Midbrain (tissue), 1 donor: ENCODE measurements at places on chromosomes 7 and 10.
A peak's percentile ranks its signal among the peaks of the same experiment; 100 is the strongest.

DNA sequence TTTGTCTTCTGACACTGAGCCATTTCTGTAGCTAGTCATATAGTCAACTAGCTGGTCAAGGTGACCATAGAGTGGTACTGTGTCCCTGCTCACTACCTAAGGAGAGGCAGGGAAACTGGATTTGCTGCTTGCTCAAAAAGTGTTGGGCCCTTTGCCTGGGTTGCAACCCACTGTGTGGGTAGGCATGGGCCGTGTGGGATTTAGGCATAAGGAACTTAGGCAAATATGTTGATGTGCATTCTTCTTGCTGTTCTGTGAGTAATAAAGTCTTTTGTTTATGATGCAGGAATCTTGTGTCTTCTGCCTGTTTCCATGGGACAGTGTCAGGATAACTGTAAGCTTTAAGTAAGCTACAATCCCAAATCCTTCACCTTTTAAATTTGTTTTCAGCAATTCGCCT lies 23.1 kb upstream of the TCTN3 start:
- DNase-seq, result no peak

DNA sequence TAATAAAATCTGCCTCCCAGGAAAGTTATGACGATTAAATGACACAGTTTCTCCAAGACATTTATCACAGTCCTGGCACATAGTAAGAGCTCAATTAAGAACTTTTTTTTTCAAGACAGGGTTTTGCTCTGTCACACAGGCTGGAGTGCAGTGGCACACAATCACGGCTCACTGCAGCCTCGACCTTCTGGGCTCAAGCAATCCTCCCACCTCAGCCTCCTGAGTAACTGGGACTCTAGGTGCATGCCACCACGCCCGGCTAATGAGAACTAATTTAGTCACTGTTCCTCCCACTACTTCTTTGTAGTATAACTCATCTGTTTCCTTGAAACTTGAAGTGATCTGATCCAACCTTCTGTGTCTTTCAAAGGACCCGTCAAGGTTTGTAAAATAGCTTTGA lies 42.2 kb upstream of the MXI1 start:
- no peak for DNase-seq

GRCh38 chr7:128235471-128235870 lies 5.6 kb upstream of the LEP start:
- peak; percentile 2 for DNase-seq

GRCh38 chr10:110860576-110861241 lies 11.0 kb upstream of the PDCD4 start:
- no peak for DNase-seq

DNA sequence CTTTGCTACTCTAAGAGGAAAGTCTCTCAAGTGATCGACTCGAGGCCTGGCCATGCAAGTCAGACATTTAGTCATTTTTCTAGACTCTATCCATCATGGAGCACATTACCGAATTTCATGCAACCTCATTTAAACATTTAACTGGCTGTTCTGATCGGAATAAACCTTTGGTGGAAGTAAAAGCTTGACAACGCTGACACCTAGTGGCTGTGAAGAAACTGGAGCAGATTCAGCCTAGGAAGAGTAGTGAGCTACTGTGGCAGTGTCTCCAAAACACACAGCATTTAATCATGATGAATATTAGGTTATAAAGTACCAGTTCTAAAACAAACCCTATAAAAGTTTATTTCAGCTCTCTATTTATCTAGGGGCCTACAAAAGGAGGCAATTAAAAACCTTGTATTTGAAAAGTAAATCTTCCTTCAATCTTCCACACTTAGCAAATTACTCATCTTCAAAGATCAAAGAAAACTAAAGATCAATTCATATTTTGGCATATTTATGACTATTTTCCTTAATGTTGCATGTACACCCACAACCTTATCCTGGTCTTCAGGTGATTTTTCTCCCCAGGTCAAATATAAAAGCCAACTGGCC lies 175.0 kb downstream of the CTNNA3 start:
- peak; percentile 79 for DNase-seq

DNA sequence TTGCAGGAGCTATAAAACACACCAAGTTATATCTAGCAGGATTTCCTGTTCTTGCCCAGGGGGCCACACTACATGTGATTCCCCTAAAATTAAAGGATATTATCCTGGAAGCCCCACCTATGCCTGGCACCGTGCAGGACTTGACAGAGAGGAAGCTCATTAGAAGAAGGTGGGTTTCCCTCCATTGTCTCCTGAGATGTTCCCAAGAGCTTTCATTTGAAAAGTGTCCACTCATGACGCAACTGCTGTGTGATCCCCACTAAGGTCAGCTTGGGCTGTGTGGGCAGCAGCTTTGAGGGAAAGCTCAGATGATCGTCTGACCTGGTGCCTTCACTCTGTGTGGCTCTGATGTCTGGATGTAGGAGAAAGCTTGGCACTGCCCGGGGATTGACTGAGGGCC lies 53.5 kb downstream of the RAMP3 start:
- DNase-seq, result no peak

DNA sequence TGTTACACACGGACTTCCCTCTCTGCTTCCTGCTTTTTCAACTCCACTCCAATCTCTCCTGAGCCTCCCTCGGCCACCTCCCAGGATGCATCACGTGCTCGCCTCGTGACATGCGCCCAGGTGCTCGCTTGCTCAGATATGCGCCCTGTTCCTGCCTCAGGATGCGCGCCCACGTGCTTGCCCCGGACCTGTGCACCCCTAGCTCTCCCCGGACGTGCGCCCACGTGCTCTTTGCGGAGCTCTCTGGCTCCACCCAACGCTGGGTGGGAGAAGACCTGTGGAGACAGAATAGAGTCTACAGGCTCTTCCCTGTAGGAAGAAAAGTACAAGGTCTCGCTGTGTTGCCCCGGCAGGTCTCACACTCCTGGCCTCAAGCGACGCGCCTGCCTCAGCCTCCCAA lies 23.1 kb downstream of the PARD3 start:
- no peak for DNase-seq

GRCh38 chr10:12484002-12484918 lies 134.9 kb downstream of the CAMK1D start:
- DNase-seq, result no peak

- DNase-seq, result no peak
Measured at GRCh38 chr10:103232131-103232673, 13.5 kb upstream of the RPEL1 start.

DNA sequence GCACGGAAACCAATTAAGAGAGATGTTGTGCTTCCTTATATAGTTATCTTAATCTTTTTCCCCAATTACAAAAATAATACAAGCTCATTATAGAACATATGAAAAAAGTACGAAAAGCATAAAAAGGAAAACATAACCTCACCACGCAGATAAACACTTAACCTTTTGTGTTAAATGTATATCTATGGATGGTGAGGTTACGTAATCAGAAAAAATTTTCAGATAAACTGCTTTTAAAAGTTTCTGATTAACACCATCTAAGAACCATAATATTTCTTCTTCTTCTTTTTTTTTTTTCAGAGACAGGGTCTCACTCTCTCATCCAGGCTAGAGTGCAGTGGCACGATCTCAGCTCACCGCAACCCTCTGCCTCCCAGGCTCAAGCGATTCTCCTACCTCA lies 49.2 kb upstream of the SPOCK2 start:
- DNase-seq, result no peak

DNA sequence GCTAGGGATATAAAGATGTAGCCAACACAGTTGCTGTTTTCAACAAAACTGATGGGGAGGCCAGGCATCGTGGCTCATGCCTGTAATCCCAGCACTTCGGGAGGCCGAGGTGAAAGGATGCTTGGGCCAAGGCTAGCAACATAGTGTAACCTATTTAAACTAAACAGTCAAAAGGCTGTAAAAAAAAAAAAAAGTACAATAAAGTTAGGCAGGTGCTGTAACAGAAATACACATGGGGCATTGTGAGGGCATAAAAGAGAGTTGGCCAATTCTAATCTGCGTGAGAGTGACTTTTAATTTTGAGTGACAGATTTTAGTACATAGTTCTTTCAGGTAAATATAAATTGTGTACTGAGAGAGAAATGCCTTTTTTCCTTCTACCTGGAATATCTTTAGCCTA lies 6.2 kb downstream of the XRCC2 start:
- DNase-seq, result no peak

DNA sequence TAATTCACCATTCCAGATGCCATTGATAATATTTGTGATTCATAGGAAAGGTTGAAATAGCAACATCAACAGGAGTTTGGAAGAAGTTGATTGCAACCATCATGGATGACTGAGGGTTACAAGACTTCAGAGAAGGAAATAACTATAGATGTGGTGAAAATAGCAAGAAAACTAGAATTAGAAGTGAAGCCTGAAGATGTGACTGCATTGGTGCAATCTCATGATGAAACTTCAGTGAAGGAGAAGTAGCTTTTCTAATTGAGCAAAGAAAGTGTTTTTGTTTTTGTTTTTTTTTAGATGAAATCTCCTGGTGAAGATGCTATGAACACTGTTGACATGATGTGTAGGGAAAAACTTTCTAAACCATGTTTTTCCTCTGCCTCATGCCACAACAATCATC lies 18.7 kb upstream of the CD36 start:
- no peak for DNase-seq

DNA sequence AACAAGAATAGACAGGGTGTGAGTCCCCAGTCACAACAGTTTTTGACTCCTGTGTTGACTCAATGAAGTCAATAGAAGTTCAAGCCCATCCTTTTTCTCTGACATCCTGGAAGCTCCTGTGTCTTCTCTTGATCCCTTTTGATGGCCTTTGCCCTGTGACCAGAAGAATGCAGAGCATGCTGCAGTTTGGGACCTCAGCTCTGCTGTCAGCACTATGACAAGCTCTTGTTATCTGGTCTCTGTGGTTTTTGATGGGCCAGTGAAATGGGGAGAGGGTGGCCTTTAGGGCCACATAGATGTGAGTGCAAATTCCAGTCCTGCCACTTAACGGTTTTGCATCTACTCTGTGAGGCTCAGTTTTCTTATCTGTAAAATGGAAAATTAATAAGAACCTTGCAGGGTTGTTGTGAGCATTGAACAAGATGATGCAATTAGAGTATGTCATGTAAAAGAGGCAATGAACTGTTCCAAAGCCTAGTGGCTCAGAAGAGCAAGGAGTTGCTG lies 102.4 kb upstream of the IKZF1 start:
- no peak for DNase-seq

DNA sequence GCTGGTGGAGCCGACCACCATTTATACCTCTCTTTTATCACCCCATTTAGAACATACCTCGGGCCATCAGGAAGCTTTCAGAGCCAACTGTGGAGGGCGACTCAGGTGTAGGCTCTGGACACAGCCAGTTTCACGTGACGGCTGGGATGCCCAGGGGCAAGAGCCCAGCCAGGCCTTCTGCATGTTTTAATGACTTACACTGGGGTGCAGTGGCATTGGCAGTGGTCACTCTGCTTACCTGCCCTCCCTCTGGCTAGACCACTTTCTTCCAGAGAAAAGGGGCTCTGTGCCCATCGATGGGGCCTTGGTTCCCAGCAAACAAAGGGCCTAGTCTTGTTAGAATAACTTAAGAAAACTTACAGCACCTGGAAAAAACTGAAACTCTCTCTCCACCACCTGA lies 50.0 kb downstream of the PNLIPRP2 start:
- no peak for DNase-seq

DNA sequence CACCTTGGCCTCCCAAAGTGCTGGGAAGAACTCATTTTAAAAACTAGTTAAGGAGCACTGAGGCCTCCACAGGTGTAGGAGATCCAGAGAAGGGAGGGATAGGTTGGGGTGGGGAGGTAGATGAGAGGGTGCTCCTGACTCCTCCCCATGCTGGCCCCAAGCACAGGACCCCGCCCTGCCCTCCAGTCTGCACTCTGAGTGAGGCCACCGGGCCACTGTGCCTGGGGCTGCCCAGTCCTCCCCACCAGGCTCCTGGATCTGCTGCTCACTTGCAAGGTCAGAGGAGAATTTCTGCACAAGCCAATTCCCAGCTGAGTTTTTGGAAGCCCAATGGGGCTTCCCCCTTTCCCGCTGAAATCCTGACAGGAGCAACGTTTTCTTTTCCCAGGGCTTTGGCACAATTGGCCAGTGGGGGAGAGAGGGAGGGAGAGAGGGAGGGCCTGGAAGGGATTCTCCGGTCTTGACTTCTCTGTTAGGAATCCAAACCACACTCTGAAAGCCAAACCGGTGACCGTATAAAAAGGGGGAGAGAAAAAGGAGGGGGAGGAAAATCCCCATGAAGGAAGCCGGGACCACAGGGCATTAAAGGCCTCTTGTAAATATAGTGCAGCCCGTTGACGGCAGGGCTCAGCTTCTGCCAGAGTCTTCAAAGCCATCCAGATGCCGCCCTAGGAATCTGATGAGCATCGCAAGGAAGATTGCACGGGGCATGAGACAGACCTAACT lies 116.2 kb downstream of the SH3PXD2A start:
- DNase-seq, result peak; percentile 26

- DNase-seq, result no peak
Measured at GRCh38 chr7:51263631-51264484, 52.8 kb downstream of the COBL start.

GRCh38 chr10:113441686-113442270 lies 111.1 kb upstream of the HABP2 start:
- DNase-seq, result no peak

GRCh38 chr7:87202208-87202607 lies 17.3 kb downstream of the TMEM243 start:
- DNase-seq, result no peak

DNA sequence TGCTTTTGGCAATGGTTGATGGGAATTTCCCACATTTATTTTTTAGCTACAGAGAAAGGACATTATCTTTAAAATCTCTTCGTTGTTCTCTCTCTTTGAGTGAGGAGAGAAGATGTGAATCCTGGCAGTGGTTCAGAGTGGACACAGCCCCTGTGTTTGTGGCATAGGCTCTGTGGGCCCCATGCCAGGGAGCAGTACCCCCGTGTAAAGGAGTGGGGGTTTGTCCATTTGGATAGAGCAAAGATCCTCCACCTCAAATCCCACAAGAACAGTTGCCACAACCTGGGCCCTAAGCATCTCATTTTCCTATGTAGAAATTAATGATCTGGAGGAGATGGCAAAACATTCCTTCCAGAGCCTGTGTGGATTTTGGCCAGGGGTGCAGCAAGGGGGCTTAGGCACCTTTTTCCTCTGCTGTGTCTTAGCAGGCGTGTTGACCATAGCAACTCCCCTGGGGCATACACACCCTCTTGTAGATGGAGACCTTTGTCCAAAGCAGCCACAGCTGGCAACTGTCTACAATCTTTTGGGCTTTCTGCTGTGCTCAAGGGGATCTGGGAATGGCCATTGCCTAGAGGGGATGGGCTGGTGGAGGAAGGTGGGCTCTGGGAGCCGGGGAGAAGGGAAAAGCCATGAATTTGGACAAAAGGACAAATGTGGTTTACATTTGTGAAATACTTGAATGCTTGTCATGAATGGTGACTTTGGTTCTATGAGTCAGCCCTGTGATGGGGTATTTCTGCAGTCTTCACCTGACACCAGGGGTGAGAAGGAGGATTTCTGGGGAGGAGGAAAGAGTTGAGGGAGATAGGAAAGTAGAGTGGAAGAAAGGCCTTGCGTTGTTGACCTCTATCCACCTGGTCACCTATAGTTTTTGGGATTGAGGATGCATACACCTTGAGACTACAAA lies 92.0 kb downstream of the TCF7L2 start:
- no peak for DNase-seq

GRCh38 chr7:27119412-27119911 lies 11.1 kb downstream of the HOXA4 start:
- DNase-seq, result no peak
